Posterior cingulate gyrus (tissue), 11 donors: ENCODE measurements at places on chromosomes 7 and 10.

GRCh38 chr10:70192326-70192968 lies 22.1 kb upstream of the SAR1A start:
- DNase-seq = no peak

- no peak for DNase-seq
These were observed 2.4 kb downstream of the NAT16 start for GRCh38 chr7:101177644-101178043.

GRCh38 chr7:127665922-127666321 lies 13.9 kb downstream of the SND1 start:
- no peak for DNase-seq

- DNase-seq = no peak
These were observed 14.4 kb downstream of the TAS2R41 start for GRCh38 chr7:143492043-143492471.

- no peak for DNase-seq
These were observed 3.8 kb downstream of the GLI3 start for GRCh38 chr7:42233171-42233570.

DNA sequence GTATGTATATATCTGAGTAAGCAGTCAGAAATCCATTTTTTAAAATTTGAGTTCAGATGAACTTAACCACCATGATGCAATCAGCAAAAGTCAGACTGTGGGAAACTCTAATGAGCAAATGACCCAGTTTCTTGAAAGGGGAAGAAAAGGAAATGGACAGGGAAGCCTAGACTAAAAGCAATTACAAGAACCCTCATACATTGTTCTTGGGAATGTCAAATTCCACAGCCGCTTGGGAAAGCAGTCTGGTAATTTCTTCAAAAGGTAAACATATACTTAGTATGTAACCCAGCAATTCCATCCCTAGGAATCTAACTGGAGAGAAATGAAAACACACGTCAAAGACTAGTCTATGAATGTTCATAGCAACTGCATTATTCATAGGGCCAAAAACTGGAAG lies 16.4 kb upstream of the FOXK1 start:
- no peak for DNase-seq

GRCh38 chr7:14739168-14739840 lies 163.2 kb downstream of the DGKB start:
- DNase-seq = no peak
